ENCODE measurements at places on chromosomes 1 and 21.

DNA sequence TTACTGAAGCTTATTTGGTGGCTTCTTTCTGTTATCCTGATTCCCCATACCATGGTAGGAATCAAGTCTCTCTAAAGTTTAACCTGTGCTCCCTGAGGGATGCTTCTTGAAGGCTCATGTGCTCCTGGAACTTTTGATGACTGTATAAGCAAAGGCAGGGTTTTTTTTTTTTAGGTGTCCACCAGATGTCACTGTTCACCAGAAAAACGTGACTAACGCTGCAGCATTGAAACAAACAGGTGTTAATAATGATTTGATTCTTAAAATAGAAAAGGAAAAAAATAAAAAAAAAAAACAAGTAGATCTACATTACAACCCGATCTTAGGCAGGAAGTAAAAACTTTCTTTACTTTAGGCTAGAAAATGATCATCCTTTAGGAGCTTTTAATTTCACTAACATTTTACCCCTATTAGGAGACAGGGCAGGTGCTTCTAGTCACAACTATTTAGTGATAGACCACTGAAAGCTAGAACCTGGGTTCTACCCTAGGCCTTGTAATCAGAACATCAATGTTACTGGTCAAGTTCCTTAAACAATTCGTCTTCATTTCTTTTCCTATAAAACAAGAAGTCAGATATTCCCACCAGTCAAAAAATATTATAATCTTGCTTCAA, 223.0 kb downstream of the PLA2G4A start:
- H3K4me3 ChIP-seq: no peak overlapping the region
- no peak overlapping the region for H3K27ac ChIP-seq
- H3K27me3 ChIP-seq: no peaks in the 10 kb centered on the region
- H3K4me1 ChIP-seq: no peaks in the 10 kb centered on the region
- peak; percentile 33 for DNase-seq

GRCh38 chr1:30763651-30764248, 6.2 kb upstream of the LAPTM5 start:
- H3K4me3 ChIP-seq: no peak overlapping the region
- H3K27ac ChIP-seq: no peak overlapping the region
- DNase-seq: no peak
- H3K36me3 ChIP-seq: no peaks in the 10 kb centered on the region
- peaks cover 6% of the 10 kb centered on the region for H3K4me1 ChIP-seq

DNA sequence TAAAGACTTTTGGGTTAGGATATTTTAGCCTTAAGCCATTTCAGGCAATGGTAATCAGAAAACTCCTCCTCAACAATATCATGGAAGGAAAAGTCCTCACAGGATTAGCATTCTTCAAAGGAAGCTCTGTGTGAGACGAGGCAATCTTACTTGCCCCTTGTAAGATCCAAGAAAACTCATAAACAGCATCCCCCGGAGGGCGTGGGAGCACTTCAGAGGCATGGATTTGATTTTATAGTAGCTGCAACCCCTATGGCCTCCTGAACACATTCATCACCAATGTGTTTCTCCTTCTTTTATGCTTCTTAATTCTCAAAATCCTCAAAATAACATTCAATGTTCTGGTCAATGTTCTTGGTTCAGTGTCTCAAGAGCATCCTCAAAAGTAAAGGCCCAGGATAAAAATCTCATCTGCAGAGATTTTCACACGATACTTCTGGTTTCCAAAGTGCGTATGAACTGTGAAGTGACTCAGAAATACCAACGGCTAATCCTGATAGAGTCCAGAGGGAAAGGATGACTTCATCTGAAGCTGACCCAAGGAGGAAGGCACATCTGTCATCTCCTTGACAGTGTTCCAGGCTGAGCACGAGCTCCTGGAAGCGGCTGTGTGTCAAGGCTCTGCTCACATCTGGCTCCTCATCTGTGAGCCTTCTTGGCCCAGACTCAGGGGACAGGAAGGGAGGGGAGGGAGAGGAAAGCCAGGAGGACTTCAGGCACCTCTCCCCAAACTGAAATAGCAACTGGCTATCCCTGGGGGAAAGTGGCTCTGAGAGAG, 49.3 kb upstream of the PSEN2 start:
- H3K36me3 ChIP-seq: no peaks in the 10 kb centered on the region
- peak; percentile 86 for DNase-seq
- H3K27ac ChIP-seq: peak overlapping the region; percentile 37
- H3K4me1 ChIP-seq: peaks cover 9% of the 10 kb centered on the region

- no peak overlapping the region for H3K4me3 ChIP-seq
- H3K27ac ChIP-seq: no peak overlapping the region
- no peaks in the 10 kb centered on the region for H3K36me3 ChIP-seq
- no peaks in the 10 kb centered on the region for H3K27me3 ChIP-seq
- DNase-seq: no peak
- H3K4me1 ChIP-seq: no peaks in the 10 kb centered on the region
Observed at GRCh38 chr1:115199416-115200132, 110.3 kb upstream of the TSPAN2 start.

DNA sequence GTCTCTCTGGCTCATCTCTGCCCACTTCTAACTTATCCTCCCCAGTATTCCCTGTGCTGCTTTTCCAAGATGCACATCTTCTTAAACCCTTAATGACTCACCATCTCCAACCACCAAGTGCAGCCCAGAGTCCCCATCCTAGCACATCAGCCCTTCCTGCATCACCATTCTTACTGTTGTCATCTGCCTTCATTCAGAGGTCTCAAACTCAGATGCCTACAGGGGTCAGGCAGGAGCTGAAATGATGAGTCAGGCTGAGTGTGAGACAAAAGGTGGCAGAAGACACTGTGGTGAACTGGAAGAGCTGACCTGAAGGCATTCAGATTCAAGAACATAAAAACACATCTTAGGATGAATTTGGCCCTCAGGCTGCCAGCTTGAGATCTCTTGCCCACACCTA, 34.6 kb downstream of the OLFML2B start:
- H3K27me3 ChIP-seq: peaks cover 2% of the 10 kb centered on the region
- H3K27ac ChIP-seq: no peak overlapping the region
- H3K4me3 ChIP-seq: no peak overlapping the region

GRCh38 chr1:173862769-173863223, 5.0 kb downstream of the GAS5 start:
- peaks cover 26% of the 10 kb centered on the region for H3K4me1 ChIP-seq
- H3K27me3 ChIP-seq: no peaks in the 10 kb centered on the region
- H3K36me3 ChIP-seq: peaks cover 46% of the 10 kb centered on the region
- no peak for DNase-seq

- no peak for DNase-seq
- no peaks in the 10 kb centered on the region for H3K4me1 ChIP-seq
- H3K27ac ChIP-seq: no peak overlapping the region
Observed at GRCh38 chr1:55001311-55001710, 2.6 kb downstream of the BSND start.
